ENCODE measurements at places on chromosomes 7 and 10. TPM values are rescaled to one million over a fixed set of nuclear protein-coding genes. Genes with fewer than 3 reads are reported as not detected.

- peak overlapping the region; percentile 76 for H3K27ac ChIP-seq
- H3K36me3 ChIP-seq: no peaks in the 10 kb centered on the region
Observed at GRCh38 chr10:132332433-132332754, 401 bp downstream of the LRRC27 start.

CALML5 gene
- total RNA-seq: not detected

GRCh38 chr10:130491693-130492050, 355.5 kb downstream of the GLRX3 start:
- H3K4me1 ChIP-seq: no peaks in the 10 kb centered on the region
- H3K27me3 ChIP-seq: peaks cover 13% of the 10 kb centered on the region
- no peak for DNase-seq
- H3K27ac ChIP-seq: no peak overlapping the region
- H3K36me3 ChIP-seq: no peaks in the 10 kb centered on the region
- no peak overlapping the region for H3K4me3 ChIP-seq

DNA sequence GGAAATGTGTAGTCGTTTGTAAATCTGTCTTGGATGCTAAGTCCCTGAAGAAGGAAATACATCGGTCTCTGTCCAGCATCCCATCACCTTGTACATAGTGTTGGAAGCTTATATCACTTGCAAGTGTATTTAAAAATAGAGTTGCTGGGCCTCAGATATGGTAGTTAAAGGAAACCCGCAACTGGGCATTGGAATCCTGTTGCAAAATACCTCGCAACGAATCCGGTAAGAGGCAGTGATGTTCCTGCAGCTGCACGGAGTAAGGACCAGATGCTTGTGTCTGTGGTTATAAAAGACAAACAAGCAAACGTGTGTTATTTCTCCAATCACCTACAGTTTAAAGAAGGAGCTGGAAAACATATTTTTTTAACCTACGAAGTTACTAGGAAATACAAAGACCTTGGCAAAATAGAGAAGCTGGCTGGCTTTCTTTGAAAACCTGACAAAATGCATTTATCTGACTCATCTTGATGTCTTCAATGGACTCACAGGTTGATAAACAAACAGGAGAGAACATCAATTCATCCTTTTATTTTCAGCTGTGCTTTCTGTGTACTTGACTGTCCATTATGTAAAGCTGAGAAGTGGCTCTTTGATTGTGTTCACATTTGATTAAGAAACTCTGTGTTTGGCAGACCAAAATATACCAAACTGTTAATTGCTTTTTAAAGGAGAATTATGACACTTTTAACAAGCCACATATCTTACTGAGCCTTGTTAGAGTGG, 326.4 kb downstream of the SFMBT2 start:
- H3K27me3 ChIP-seq: peaks cover 34% of the 10 kb centered on the region
- H3K4me1 ChIP-seq: peaks cover 8% of the 10 kb centered on the region
- no peak for DNase-seq
- H3K4me3 ChIP-seq: no peak overlapping the region

- no peak for DNase-seq
- no peak overlapping the region for H3K27ac ChIP-seq
- no peaks in the 10 kb centered on the region for H3K36me3 ChIP-seq
- H3K27me3 ChIP-seq: no peaks in the 10 kb centered on the region
- no peak overlapping the region for H3K4me3 ChIP-seq
Observed at GRCh38 chr7:146956853-146957252, 840.3 kb downstream of the CNTNAP2 start.

DNA sequence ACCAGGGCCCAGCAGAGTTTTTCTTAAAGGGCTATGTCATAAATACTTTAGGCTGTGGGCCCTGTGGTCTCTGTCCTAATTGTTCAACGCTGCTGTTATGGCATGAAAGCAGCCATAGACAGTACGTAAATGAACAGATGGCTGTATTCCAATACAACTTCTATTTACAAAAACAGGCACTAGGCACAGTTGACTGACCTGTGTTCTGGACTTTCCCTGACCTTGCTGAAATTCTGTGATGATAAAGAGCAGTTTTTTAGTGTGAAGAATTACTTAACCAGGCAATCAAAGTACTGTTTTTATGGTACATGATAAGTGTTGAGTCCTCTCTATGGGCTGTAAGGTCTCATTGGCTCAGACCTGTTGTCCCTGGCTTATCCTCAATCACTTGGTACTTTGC, 17.1 kb downstream of the PDCD11 start:
- H3K27ac ChIP-seq: no peak overlapping the region
- H3K4me1 ChIP-seq: no peaks in the 10 kb centered on the region
- no peak overlapping the region for H3K4me3 ChIP-seq
- no peaks in the 10 kb centered on the region for H3K27me3 ChIP-seq
- H3K36me3 ChIP-seq: peaks cover 96% of the 10 kb centered on the region
- no peak for DNase-seq

DNA sequence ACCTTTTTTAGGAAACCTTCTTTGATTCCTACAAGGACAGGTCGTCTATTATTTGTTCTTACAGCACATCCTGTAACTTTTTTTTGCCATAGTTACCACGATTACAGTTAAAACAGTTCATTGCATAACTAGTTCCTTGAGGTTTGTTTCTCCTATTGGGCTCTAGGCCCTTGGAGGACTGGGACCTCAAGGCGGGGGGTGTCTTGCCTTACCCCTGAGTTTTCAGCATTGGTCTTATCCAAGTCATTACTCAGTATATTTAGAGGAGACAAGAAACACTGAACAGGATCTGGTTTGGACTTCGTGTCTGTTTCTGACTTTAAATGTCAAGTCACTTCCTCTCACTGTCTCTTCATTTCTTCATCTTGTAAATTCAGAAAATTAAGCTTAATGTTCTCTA, 369.8 kb downstream of the SDK1 start:
- no peaks in the 10 kb centered on the region for H3K36me3 ChIP-seq
- no peaks in the 10 kb centered on the region for H3K4me1 ChIP-seq
- DNase-seq: no peak
- no peak overlapping the region for H3K27ac ChIP-seq

DNA sequence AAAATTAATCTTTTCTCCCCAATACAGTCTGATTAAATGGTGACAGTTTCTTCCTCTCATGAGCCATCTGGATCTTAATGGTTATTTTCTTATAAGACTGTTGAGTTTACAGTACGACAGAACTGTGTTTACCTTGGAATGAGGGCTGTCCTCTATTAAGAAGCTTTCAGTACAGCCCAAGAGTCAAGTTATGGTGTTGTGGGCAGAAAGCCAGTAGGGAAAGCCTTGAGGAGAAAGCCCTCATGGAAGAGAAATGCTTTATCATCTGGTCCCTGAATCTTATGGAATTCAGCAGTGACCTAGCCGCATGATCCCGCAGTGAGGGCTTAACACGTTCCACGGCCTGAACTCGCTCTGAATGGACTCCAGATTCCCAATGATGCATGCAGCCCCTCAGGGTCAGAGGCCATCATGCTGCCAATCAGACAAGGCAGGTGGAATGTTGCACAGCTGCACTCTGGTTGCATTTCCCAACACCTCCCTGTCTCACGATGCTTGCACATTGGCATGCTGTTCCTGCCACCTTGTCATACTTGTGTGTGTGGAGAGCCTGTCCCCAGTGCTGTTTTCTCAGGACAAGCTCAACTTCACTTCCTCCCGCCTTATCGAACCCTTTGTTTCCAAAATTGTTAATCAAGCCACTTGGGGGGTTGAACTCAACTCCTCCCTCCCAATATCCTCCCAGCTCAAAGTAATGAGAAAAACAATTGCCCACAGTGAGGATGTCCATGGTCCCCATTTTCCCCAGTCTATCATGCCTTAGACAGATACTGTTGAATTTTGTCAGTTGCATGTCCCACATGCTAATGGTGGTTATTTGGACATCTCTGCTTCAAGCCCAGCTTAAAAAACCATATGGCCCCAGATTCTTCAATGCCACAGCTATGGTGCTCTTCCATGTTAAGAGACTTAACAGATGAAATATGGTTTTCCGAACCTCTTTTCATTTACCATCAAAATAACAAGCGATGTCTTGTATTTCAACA, 211.1 kb upstream of the TCF7L2 start:
- H3K4me3 ChIP-seq: no peak overlapping the region
- H3K27ac ChIP-seq: no peak overlapping the region
- H3K36me3 ChIP-seq: no peaks in the 10 kb centered on the region

GRCh38 chr7:29322023-29322712, 127.6 kb downstream of the CHN2 start:
- no peaks in the 10 kb centered on the region for H3K27me3 ChIP-seq
- no peak overlapping the region for H3K27ac ChIP-seq
- no peak overlapping the region for H3K4me3 ChIP-seq
- no peak for DNase-seq
- no peaks in the 10 kb centered on the region for H3K36me3 ChIP-seq

DNA sequence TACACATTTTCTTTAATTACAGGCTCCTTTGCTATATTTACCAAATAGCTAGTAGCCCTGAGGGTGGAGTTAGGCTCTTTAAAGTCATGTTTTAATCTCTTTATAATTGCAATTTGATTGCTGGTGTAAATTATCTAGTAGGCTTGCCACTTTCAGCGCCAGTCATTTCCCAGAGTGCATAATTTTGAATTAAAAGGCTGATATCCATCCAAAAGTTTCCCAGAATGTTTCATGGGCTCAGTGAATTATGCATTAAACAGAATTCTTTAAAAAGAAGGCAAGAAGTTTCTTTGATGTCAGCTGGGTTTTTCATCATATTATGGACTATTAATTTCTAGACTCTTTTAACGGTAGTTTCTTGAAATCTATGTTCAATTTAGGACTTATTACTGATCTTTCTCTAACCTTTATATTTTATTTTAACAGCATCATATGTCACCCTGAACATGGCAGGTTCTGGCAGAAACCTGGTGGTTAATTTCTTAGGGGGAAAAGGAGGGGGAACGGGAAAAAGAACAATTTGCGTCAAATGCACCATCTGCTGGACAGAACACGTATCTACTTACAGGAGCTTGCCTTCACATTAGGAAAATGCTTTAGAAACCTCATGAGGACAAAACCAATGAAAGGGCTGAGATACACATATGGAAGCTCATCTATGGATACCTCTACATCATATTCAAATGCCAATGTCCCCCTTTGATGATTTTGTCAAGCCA, 171.1 kb downstream of the GRM3 start:
- H3K4me3 ChIP-seq: no peak overlapping the region
- H3K4me1 ChIP-seq: no peaks in the 10 kb centered on the region
- no peak for DNase-seq
- no peak overlapping the region for H3K27ac ChIP-seq
- H3K27me3 ChIP-seq: no peaks in the 10 kb centered on the region
- H3K36me3 ChIP-seq: no peaks in the 10 kb centered on the region

GRCh38 chr7:19957664-19958063, 184.2 kb upstream of the TMEM196 start:
- no peak overlapping the region for H3K4me3 ChIP-seq
- DNase-seq: no peak
- H3K27me3 ChIP-seq: no peaks in the 10 kb centered on the region
- no peaks in the 10 kb centered on the region for H3K4me1 ChIP-seq
- no peaks in the 10 kb centered on the region for H3K36me3 ChIP-seq
- no peak overlapping the region for H3K27ac ChIP-seq

- no peak overlapping the region for H3K4me3 ChIP-seq
- H3K4me1 ChIP-seq: peaks cover 35% of the 10 kb centered on the region
- H3K36me3 ChIP-seq: no peaks in the 10 kb centered on the region
- DNase-seq: peak; percentile 29
- H3K27me3 ChIP-seq: no peaks in the 10 kb centered on the region
Observed at GRCh38 chr7:2157473-2158279, 75.1 kb downstream of the MAD1L1 start.

DNA sequence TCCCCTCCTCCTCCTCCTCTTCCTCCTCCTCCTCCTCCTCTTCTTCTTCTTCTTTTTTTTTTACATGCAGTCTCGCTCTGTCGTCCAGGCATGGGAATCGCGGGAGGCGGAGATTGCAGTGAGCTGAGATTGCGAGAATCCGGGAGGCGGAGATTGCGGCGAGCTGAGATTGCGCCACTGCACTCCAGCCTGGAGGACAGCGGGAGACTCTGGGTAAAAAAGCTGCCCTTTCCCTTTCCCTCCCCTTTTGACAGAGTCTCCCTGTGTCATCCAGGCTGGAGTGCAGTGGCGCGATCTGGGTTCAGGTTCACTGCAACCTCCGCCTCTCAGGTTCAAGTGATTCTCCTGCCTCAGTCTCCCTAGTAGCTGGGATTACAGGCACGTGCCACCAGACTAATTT, 168.1 kb upstream of the MALRD1 start:
- DNase-seq: no peak
- H3K27ac ChIP-seq: no peak overlapping the region
- no peaks in the 10 kb centered on the region for H3K27me3 ChIP-seq
- H3K4me3 ChIP-seq: no peak overlapping the region
- H3K36me3 ChIP-seq: no peaks in the 10 kb centered on the region
- no peaks in the 10 kb centered on the region for H3K4me1 ChIP-seq

GRCh38 chr7:149882248-149883047, 8.7 kb downstream of the ATP6V0E2 start:
- no peak for DNase-seq
- no peaks in the 10 kb centered on the region for H3K27me3 ChIP-seq
- peaks cover 6% of the 10 kb centered on the region for H3K36me3 ChIP-seq
- H3K27ac ChIP-seq: peak overlapping the region; percentile 77
- no peak overlapping the region for H3K4me3 ChIP-seq
- H3K4me1 ChIP-seq: peaks cover 67% of the 10 kb centered on the region

MMD2 gene
- not detected for total RNA-seq

DNA sequence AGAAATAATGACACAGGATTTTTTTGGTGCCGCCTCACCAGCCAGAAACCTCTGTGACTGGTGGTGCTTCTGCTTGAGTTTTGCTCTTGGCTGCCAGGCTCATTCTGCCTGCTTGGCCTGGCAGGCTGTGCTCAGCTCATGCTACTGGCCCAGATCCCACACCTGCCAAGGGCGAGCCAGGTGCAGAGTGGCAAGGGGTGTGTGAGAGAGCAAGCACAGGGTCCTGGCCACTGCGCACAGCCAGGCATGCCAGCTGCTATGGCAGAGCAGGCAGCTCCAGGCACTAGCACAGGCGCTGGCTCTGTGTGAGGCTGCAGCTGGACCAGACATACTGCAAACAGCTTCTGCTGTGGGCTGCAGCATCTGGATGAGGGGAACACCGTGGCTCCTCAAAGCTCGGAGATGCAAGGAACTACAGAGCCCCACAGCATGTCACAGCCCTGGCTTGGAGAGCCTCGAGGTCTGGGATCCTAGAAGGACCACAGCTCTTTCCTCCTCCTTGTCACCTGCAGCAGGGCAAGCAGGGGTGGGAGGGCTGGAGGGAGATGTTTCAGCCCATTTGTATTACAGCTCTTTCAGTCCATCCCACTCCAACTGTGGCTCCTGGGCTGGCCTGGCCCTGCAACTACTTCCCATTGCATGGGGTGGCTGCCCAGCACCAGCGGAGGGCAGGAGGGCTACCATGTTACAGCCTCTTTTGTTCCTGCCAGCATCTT, 313.4 kb upstream of the SEMA3C start:
- peak; percentile 37 for DNase-seq
- H3K27me3 ChIP-seq: no peaks in the 10 kb centered on the region
- H3K36me3 ChIP-seq: no peaks in the 10 kb centered on the region
- H3K27ac ChIP-seq: no peak overlapping the region
- peaks cover 7% of the 10 kb centered on the region for H3K4me1 ChIP-seq

SORCS3 gene
- total RNA-seq: 0.03 TPM

GRCh38 chr7:77252506-77252905, 52.9 kb upstream of the FGL2 start:
- H3K36me3 ChIP-seq: no peaks in the 10 kb centered on the region
- no peak for DNase-seq
- H3K4me1 ChIP-seq: peaks cover 18% of the 10 kb centered on the region
- H3K4me3 ChIP-seq: no peak overlapping the region
